ENCODE measurements at places on chromosomes 16 and 17. TPM values are rescaled to one million over a fixed set of nuclear protein-coding genes. Genes with fewer than 3 reads are reported as not detected.

STX1B gene
- 0.44 TPM for total RNA-seq

CHST6 gene
- 2.1 TPM for total RNA-seq

CD300E gene
- total RNA-seq: 6.0 TPM

LRRC36 gene
- total RNA-seq: 5.9 TPM

IL21R gene
- 2.0 TPM for total RNA-seq

DDX52 gene
- total RNA-seq: 24.9 TPM

BAHCC1 gene
- 20.0 TPM for total RNA-seq

RPGRIP1L gene
- 15.9 TPM for total RNA-seq

- no peak overlapping the region for H3K4me3 ChIP-seq
- H3K27ac ChIP-seq: no peak overlapping the region
- H3K36me3 ChIP-seq: no peaks in the 10 kb centered on the region
- DNase-seq: no peak
These were observed 30.7 kb downstream of the ADGRG5 start for GRCh38 chr16:57572978-57573728.

- H3K36me3 ChIP-seq: no peaks in the 10 kb centered on the region
- no peaks in the 10 kb centered on the region for H3K27me3 ChIP-seq
- no peak for DNase-seq
- peaks cover 11% of the 10 kb centered on the region for H3K4me1 ChIP-seq
- H3K4me3 ChIP-seq: no peak overlapping the region
These were observed 212.3 kb downstream of the ZNF423 start for GRCh38 chr16:49643429-49644144.

DNA sequence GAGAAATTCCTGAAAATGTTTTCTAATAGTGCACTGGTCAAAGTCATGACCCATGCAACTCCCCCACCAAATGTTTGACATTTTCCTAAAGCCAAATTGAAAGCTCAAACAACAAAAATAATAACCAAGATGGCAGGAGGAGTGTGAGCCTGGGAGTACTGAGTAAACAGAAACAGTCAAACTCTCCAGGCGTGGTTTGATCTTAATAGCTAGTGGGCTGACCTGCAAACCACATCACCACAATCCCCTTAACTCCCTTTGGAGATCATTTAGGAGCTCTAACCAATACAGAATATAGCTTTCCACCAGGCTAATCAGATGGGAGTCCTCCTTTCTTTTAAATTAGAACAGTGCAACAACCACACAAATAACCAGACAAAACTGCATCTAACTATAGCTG, 19.2 kb upstream of the MEIOC start:
- no peaks in the 10 kb centered on the region for H3K36me3 ChIP-seq
- H3K4me3 ChIP-seq: no peak overlapping the region
- no peak overlapping the region for H3K27ac ChIP-seq
- no peaks in the 10 kb centered on the region for H3K4me1 ChIP-seq

DNA sequence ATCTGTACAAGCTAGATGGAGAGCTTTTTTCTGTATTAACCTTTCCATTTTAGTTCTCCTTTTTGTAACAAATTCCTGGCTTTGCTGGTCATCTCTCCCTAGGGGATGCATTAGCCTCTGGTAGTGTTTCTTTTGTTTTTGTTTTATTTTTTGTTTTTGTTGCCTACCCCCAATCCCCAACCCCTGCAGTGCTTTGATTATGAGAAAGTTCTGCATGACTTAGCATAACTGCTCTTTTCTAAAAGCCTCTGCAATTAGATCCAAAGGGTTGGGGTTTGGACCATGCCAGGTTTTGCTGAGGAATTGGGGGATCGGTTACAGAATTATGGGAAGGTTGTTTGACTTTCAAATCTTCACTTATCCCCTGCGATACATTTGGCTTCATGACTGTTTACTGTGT, 98.2 kb downstream of the ADAMTS18 start:
- H3K4me3 ChIP-seq: no peak overlapping the region
- no peaks in the 10 kb centered on the region for H3K27me3 ChIP-seq
- H3K27ac ChIP-seq: no peak overlapping the region
- DNase-seq: no peak
- no peaks in the 10 kb centered on the region for H3K36me3 ChIP-seq
- no peaks in the 10 kb centered on the region for H3K4me1 ChIP-seq

- no peaks in the 10 kb centered on the region for H3K27me3 ChIP-seq
- H3K36me3 ChIP-seq: no peaks in the 10 kb centered on the region
- no peak overlapping the region for H3K4me3 ChIP-seq
- H3K27ac ChIP-seq: no peak overlapping the region
These were observed 10.0 kb upstream of the ACSM1 start for GRCh38 chr16:20707461-20707860.

DNA sequence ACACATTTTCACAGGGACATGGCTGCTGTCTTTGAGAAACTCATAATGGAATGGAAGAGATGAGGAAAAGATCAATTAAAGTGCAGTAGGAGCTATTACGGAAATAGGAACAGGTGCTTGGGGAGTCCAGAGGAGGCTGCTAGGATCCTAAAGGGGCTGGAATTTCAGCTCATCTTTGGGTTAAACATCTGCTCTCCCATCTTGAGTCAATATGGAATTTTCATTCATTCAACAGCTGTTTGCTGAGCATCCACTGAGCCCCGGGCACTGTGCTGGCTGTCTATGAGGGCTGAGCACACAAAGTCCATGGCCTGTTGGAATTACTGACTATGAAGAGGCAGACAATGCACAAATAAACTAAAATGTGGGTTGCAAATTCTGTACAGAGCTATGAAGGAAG, 47.9 kb downstream of the ASIC2 start:
- H3K27me3 ChIP-seq: no peaks in the 10 kb centered on the region
- H3K4me1 ChIP-seq: no peaks in the 10 kb centered on the region
- H3K36me3 ChIP-seq: no peaks in the 10 kb centered on the region
- no peak overlapping the region for H3K27ac ChIP-seq
- H3K4me3 ChIP-seq: no peak overlapping the region

GRCh38 chr16:85536073-85536410, 77.1 kb upstream of the GSE1 start:
- peaks cover 22% of the 10 kb centered on the region for H3K4me1 ChIP-seq
- no peaks in the 10 kb centered on the region for H3K36me3 ChIP-seq
- no peak overlapping the region for H3K4me3 ChIP-seq
- no peaks in the 10 kb centered on the region for H3K27me3 ChIP-seq

DNA sequence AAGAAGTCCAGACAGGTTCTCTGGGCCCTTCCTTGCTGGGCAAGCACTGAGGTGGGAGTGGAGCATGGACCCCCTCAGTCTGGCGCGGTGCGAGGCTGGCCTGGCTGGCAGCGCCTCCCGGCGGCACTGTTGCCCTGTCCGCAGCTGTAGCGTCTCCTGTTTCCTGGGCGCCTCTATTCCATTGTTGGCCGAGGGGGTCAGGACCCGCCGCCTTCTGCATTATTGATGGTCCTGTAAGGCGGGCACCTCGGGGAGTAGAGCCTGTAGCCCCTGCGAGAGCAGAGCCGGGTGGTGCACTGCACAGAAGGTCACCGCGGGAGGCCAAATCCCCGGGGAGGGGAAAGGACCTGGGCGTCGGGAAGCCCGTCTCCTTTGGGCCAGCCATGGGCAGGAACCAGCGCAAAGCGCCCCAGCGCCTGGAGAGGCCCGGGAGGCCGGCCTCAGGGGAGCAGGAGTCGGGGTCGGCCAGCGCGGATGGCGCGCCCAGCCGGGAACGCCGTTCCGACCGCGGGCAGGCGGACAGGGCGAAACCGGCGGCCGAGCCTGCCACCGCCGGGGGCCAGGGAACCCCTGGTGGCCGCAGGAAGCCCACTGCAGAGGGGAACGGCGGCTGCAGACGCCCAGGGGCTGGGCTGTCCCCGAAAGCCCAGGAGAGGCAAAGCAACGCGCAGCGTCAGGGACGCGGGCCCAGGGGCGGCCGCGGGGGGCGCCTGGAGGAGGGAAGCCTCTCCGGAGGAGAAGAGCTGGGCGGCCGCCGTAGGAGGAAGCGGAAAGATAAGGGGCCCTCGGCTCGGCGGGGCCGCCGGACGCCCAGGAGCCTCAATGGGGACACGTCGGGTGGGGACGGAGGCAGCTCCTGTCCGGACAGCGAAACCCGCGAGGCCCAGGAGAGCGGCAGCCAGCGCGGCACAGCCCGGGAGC, at the start of gene MYO15B:
TSS of gene MYO15B (plus strand) at position 126 of the 921 bp plus-strand sequence. CDS start at position 384, 258 bp downstream.
- no peaks in the 10 kb centered on the region for H3K27me3 ChIP-seq
- H3K4me3 ChIP-seq: peak within 1 kb of the TSS; percentile 61
- peaks cover 19% of the 10 kb centered on the region for H3K4me1 ChIP-seq
- peak within 1 kb of the TSS; percentile 96 for H3K27ac ChIP-seq

DNA sequence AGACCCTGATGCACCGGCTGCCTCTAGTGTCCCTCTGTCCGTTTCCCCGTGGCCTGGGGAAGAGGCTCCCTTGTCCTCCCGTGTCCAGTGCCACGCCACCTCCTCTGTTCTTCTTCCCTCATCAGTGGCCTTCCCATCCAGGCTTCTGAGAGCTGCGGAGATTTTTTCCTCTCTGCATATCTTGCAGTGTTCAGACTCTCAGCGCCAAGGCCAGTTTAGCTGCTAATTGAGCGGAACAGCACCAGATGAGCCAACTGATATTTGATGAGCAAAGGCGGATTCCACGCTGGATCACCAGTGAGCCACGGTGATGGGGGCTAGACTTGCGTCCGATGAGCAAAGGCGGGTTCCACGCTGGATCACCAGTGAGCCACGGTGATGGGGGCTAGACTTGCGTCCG, 257.6 kb downstream of the FOXL1 start:
- no peaks in the 10 kb centered on the region for H3K27me3 ChIP-seq
- H3K4me3 ChIP-seq: no peak overlapping the region
- no peak overlapping the region for H3K27ac ChIP-seq
- no peaks in the 10 kb centered on the region for H3K4me1 ChIP-seq

DNA sequence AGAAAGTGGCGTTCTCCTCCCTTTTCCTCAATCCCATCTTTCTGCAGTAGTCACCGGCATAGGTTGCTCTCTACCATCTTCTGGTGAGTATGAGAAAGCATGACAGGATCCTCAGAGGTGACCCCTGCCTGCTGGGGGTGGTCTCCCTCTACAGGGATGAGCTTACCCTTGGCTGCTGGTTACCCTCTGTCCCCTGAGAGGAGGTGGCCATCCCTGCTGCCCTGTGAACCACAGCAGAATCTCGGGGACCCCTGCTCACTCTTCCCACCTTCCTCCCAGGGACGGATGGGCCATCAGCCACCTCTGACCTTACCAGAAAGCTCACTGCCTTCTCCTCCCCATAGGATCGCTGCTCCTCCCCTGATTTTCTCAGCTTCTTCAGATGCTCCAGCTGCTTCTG, 7.8 kb downstream of the MEFV start:
- no peaks in the 10 kb centered on the region for H3K27me3 ChIP-seq
- H3K4me3 ChIP-seq: no peak overlapping the region
- H3K36me3 ChIP-seq: no peaks in the 10 kb centered on the region
- no peak overlapping the region for H3K27ac ChIP-seq
- DNase-seq: no peak

DNA sequence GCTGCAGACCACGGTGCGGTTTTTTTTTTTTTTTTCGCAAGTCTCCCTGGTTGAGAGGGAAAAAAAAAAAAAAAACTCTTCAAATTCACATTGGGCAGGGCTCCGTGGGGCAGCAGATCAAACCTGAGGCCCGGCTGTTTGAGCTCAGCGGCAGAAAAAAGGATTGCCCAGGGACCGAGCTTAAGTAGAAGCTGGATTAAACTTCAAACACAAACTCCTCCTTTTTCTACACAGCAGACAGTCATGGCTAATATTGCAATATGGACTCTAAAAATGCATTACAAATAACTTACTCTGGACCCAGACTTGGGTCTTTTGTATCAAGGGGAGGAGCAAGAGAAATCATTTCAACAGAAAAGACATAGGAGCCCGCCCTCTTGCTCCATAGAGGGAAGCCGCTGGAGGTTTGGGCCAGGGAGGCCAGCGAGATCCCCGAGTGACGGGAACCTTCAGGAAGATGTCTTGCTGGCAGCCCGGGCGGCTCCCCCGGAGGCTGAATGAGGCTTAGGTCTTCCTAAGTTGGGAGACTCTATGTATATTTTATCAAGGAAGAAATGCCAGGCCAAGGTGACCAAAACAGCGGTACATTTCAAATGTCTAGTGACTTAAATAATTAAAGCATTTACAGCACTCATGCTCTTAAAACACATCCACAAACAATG, 167.7 kb downstream of the ZNF423 start:
- no peaks in the 10 kb centered on the region for H3K36me3 ChIP-seq
- no peak for DNase-seq
- H3K4me3 ChIP-seq: no peak overlapping the region
- no peaks in the 10 kb centered on the region for H3K4me1 ChIP-seq
- H3K27ac ChIP-seq: no peak overlapping the region
- no peaks in the 10 kb centered on the region for H3K27me3 ChIP-seq

- no peaks in the 10 kb centered on the region for H3K4me1 ChIP-seq
- no peak overlapping the region for H3K4me3 ChIP-seq
- H3K36me3 ChIP-seq: peaks cover 73% of the 10 kb centered on the region
These were observed 57.2 kb downstream of the NUP88 start for GRCh38 chr17:5362162-5362811.

GRCh38 chr16:53666786-53667415, 36.8 kb downstream of the RPGRIP1L start:
- H3K4me3 ChIP-seq: no peak overlapping the region
- no peaks in the 10 kb centered on the region for H3K4me1 ChIP-seq
- H3K27me3 ChIP-seq: no peaks in the 10 kb centered on the region
- H3K36me3 ChIP-seq: no peaks in the 10 kb centered on the region

GRCh38 chr17:29495011-29495410, 71.8 kb downstream of the ABHD15 start:
- H3K4me1 ChIP-seq: no peaks in the 10 kb centered on the region
- no peaks in the 10 kb centered on the region for H3K27me3 ChIP-seq
- no peak overlapping the region for H3K4me3 ChIP-seq
- no peak overlapping the region for H3K27ac ChIP-seq

DNA sequence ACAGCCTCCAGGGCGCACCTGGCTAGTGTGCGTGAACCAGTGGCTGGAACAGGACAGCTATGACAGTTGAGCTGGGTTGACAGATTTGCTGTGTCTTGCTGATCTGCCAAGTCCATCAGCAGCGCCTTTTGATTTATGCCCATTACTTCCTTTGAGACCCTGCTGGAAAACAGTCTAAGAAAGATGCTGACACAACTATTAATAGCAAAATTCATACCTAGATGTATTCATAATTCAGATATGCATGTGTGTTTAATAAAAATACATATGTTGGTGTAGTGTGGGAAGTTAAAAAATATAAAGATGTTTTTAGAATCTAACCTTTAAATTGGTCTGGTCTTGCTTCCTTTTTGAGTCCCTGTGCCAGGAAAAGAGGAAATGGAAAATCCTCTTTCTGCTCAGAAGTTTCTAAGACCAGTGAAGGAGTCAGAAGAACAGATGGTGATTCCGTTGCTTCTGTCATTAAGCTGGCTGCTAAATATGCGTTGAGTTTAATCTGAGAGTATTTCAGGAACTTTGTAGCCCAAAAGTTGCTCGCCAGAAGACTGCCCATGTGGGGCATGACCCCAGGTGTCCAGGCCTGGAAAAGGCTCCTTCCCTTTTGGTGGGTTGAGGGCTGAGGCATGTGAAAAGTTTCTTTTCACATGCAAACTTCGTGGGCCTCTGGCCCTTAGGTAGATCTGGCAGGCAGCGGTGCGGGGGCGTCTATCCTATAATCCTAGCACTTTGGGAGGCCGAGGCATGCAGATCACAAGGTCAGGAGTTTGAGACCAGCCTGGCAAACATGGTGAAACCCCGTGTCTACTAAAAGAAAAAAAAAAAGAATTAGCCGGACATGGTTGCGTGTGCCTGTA, 40.0 kb upstream of the ENDOV start:
- no peaks in the 10 kb centered on the region for H3K27me3 ChIP-seq
- peaks cover 100% of the 10 kb centered on the region for H3K36me3 ChIP-seq
- no peak overlapping the region for H3K27ac ChIP-seq
- H3K4me1 ChIP-seq: no peaks in the 10 kb centered on the region
- no peak overlapping the region for H3K4me3 ChIP-seq
- DNase-seq: no peak
